ENCODE measurements at places on chromosomes 3 and 15. TPM values are rescaled to one million over a fixed set of nuclear protein-coding genes. Genes with fewer than 3 reads are reported as not detected.

DNA sequence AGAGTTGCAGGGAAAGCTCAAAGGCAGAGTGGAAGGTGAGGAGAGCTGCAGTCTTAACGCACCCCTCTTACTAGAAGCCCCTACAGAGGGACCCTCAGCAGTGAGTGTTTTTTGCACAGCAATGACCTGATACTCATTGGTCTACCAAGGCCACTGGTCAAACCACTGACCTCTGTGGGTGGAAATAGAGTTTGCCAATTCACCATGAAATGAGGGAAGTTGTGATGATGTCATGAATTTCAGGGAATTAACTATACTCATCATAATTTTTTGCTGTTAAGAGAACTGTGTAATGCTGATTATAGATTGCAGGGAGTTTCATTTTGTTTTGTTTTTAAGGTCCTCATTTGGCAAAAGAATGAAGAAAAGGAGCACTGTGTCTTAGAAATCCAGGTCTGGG, 101.7 kb upstream of the SMAD3 start:
- no peaks in the 10 kb centered on the region for H3K36me3 ChIP-seq
- H3K27me3 ChIP-seq, result no peaks in the 10 kb centered on the region
- no peak overlapping the region for H3K27ac ChIP-seq

- no peak overlapping the region for H3K4me3 ChIP-seq
- no peaks in the 10 kb centered on the region for H3K4me1 ChIP-seq
- H3K27me3 ChIP-seq, result peaks cover 7% of the 10 kb centered on the region
- no peaks in the 10 kb centered on the region for H3K36me3 ChIP-seq
- DNase-seq, result no peak
Observed at GRCh38 chr3:99172736-99173657, 271.5 kb upstream of the DCBLD2 start.

DNA sequence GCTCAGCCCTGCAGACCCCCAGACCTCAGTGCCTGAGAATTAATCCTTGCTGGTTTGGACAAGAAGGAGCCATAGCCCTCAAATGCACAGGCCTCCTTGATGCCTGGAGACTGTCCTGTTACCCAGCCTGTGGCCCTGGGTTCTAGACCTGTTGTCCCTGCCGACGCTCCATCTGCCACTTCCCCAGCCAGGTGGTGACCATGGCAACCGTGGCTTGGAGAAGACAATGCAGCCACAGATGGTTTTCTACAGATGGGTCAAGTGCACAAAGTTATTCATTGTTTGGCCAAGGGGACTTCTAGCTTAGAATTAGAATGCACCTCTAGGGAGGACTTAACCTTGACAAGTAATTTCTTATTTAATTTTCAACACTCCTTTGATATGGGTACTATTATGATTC, 297.1 kb downstream of the UACA start:
- H3K4me1 ChIP-seq, result peaks cover 7% of the 10 kb centered on the region
- peak overlapping the region; percentile 44 for H3K27ac ChIP-seq
- no peaks in the 10 kb centered on the region for H3K36me3 ChIP-seq

- no peak for DNase-seq
- H3K36me3 ChIP-seq, result no peaks in the 10 kb centered on the region
- H3K4me3 ChIP-seq, result no peak overlapping the region
- H3K27me3 ChIP-seq, result no peaks in the 10 kb centered on the region
Observed at GRCh38 chr3:9420850-9421549, 23.6 kb downstream of the SETD5 start.

DNA sequence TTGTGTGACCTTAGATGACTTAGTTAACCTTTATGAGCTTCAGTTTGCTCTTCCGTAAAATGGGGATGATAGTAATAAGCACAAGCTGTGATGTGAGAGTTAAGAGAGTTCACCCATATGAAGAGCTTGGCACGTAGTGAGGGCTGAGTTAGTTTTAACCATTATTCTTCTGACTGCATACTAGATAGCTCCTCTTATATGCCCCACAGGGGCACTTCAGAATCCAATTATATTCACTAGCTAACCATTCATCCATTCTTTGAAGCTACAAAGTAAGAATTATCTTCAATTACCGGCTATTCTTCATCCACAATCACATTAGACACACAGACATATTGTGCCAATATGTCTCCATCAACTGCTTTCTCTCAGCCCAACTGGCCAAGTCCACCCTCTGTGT, 159.0 kb upstream of the STT3B start:
- no peak overlapping the region for H3K4me3 ChIP-seq
- H3K27me3 ChIP-seq, result no peaks in the 10 kb centered on the region
- DNase-seq, result no peak
- H3K4me1 ChIP-seq, result peaks cover 10% of the 10 kb centered on the region

DNAH1 gene
- total RNA-seq, result 39.4 TPM

TRH gene
- total RNA-seq, result not detected
